Effector CD4-positive, alpha-beta T cell (primary cell): ENCODE measurements at places on chromosomes 13 and 19.

DNA sequence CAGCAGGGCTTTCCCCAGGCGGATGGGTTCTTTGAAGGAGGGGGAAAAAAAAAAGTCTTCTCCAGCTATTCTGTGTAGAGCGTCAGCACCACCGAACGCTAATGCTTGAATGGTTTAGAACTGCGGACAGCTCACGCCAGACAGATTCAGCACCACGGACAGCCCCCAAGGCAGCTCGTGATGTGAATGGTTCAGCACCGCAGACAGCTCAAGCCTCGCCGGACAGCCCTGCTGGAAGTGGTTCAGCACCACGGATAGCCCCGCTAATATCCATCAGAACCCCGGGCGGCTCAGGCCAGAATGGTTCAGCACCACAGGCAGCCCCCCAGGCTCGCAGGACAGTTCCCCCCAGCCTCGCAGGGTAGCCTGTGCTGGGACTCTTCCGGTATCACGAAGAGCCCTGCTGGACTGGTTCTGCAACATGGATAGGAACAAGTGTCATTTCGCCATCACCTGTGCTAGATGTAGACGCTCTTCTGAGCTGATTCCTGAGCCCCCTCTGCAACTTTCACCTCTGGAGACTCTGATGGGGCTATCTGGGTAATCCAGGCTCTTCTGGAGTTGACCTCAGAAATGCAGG, 4.9 kb upstream of the SMIM17 start:
- no peak for DNase-seq

GRCh38 chr13:98483601-98484288, 93.2 kb downstream of the STK24 start:
- no peak for DNase-seq

DNA sequence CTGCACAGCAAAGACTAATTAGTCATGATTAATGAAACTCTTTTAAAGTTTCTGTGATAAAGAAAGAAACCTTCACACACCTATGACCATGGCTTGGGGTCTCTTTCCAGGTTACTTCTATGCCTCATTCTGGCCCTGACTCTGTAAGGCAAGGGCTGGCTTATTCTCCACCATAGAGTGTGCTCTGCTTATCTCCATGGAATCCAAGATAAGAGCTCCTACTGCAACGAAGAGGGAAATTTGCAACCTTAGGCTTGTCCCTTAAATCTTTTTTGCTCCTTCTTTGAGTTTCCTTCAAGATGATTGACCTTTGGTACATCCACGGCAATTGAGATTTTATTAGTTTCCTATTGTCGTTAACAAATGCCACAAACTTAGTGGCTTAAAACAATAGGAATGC, 239.9 kb downstream of the SPRY2 start:
- DNase-seq: no peak

- DNase-seq: no peak
Observed at GRCh38 chr13:57311009-57311586, 144.1 kb downstream of the PRR20E start.

DNA sequence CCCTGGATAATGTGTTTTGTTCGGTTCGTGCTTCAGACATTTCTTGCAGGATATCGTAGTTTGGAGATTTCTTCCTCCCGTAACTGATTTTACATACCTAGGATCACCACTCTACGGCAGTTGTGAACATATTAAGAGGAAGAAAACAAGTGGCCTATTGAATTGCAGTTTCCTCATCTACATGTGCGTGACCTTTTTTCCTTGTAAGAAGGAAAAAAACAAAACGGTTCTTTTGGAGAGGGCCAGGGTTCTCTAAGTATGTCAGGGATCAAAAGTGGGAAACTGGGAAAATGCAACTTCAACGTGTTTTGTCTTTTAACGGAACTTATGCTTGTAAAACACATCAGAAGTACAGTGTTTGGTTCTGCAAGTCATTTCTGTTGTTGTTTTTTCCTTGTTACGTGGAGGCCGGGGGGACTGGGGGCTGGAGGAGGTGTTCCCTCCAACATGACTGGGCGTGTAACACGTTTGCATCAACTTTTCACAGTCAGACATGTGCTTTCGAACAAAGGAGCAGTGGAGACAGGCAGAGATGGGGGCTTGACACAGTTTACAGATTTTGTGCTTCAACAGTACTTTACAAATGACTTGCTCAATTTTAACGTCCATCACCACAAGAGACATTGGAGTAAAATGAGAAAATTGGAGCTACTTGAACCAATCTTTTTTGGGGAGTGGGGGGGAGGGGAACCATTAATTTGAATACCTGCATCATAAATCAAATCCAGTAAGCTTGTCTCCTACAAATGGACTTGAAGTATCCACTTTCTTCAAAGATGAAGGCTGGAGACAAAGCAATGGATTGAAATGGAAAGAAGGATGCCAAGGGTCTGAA, 3.8 kb downstream of the ZC3H4 start:
- DNase-seq: peak; percentile 30

DNA sequence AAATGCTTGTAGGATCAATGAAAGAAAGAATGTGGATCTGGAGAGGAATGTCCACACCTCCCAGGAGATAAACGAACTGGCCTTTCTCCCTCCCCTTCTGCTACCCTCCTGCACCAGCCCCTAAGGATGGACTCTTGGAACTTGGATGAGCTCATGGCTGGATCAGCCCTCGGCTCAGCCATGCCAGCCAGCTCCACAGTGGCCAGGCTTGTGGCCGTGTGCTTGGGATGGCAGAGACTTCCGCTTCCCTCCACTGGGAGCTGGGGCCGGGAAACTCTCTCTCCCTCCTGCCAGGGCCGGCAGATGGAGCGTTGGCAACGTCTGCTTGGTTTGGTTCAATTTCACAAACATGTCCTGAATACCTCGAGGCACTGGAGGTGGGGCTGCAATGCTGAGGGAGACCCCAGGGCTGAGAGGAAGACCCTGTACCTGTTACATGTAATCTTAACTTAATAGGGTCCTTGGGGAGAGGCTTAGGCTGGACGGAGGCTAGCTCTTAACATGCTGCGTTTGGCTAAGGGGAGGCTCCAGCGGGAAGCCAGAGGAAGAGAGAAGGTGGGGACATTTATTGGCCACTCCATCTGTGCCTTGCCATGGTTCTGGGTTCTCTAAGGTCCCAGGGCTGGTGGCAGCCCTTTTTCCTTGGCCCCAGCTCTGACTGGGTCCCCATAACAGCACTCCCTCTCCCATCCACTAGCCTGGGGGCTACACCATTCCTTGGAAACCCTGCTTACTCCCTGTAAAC, 152.5 kb downstream of the IER2 start:
- no peak for DNase-seq

GRCh38 chr13:90867336-90867683, 480.2 kb upstream of the MIR17HG start:
- DNase-seq: no peak

DNA sequence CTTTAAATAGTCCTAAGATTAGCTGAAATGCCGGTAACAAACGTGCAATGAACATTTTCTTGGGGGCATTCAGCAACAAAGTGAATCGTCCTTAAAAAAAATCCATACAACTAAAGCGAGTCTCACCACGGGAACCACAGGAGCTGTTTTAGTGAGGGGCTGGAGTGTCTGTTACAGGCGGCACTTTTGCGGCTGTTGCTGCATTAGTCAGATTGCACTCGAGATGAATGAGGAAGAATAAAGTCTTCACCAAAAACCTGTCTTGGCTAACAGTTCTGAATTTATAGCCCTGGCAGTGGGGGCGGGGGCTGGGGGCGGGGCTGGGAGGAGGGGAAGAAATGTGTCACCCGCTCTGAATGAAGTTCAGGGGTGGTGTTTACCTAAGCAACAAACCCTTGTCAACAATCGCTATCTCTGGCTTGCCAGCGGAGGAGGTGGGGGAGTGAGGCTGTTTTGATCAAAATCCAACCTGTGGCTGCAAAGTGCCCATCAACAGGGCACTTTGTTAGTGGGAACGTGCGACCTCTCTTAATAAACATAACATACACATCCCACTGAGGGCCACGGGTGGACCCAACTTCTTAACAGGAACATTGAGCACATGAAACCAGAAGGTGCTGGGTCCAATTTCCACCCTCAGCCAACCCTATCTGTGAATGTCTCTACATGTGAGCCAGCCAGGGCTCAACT, 44.5 kb downstream of the RFX2 start:
- peak; percentile 43 for DNase-seq

DNA sequence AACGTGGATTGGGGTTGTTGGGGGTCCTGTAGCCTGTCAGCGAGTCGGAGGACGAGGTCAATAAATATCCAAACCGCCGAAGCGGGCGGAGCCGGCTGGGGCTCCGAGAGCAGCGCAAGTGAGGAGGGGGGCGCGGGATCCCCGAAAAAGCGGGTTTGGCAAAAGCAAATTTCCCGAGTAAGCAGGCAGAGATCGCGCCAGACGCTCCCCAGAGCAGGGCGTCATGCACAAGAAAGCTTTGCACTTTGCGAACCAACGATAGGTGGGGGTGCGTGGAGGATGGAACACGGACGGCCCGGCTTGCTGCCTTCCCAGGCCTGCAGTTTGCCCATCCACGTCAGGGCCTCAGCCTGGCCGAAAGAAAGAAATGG, 754 bp upstream of the SIX5 start:
- DNase-seq: peak; percentile 57

DNA sequence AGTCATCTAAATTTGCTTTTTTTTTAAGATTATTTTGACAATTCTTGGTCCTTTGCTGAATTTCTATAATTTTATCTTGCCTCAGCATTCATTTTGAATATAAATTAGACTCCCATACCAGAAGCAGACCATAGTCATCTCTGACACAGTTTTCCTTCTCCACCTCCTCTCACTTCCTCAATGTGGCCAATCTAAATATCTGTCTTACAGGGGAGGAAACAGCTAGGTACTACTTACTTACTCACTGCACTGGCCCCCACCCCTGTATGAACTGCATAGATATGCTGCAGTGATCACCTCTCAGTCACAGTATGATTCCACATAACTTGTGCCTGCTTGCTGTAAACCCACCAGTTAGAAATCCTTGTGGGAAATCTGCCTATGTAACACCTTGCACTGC, 665.6 kb downstream of the FGF9 start:
- no peak for DNase-seq

DNA sequence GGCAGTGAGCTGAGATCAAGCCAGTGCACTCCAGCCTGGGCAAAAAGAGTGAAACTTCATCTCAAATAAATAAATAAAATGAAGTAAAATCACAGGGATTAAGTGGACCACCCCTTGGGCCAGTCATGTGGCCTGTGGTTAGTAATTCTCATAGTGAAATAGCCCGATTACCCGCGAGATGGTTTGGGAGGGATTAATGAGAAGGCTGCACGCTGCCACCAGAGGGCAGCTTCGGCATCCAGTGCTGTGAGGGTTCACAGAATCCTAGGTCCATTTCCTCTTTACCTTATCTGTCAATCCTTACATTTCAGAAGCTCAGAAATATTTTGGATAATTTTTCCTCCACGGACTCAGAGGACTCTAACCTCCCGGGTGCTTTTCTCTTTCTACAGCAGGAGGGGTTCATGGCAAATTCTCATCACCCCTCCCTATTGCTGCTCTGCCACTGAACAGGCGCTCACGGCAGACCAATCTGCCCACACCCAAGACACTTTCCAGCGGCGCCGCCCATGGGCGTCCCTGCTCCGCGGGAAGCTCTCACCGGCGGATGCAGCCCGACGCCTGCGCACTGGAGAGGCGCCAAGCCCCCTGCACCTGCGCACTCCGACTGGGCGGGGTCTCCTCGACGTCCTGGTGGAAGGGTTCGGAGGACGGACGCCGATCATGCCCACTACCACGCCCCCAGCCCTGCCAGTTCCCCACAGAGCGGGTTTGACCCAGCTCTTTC, 11.0 kb downstream of the ZNF835 start:
- no peak for DNase-seq

- no peak for DNase-seq
Observed at GRCh38 chr13:41495044-41495443, 37.7 kb downstream of the RGCC start.

GRCh38 chr19:2629491-2630351, 72.8 kb downstream of the GNG7 start:
- no peak for DNase-seq

GRCh38 chr13:47396915-47397314, 500.1 kb upstream of the HTR2A start:
- DNase-seq: no peak

GRCh38 chr13:113638806-113639205, 19.2 kb downstream of the ATP4B start:
- no peak for DNase-seq

- no peak for DNase-seq
Observed at GRCh38 chr19:10679743-10680142, 21.5 kb upstream of the QTRT1 start.

DNA sequence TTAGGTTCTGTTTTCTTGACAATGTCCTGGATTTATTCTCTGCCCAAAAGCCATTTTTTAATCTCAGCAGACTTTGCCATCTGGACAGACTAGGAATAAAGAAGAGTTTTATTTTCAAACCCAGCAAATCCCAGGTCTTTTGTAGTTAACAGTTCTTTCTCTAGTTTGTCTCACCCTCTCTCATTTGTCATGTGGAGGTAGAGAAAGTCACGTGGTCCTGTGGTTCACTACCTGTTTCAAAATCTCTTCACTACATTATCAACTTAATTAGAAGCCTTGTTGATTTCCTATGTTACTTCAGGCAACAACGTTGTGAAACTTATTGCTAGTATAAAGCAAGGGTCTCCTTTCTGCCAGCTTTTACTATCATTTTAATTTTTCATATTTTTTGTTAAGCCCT, 1222.6 kb downstream of the EFNB2 start:
- DNase-seq: no peak

- DNase-seq: no peak
Observed at GRCh38 chr19:51427201-51427600, 9.8 kb upstream of the SIGLEC10 start.

GRCh38 chr13:103284466-103284865, 218.2 kb upstream of the SLC10A2 start:
- no peak for DNase-seq

- no peak for DNase-seq
Observed at GRCh38 chr13:112574834-112575613, 12.9 kb downstream of the TUBGCP3 start.

- no peak for DNase-seq
Observed at GRCh38 chr19:37389234-37389633, 18.3 kb downstream of the ZNF527 start.

- DNase-seq: no peak
Observed at GRCh38 chr13:30307971-30308290, 580 bp upstream of the KATNAL1 start.
